ENCODE measurements at places on chromosomes 11 and 22.
A peak's percentile ranks its signal among the peaks of the same experiment; 100 is the strongest.

GRCh38 chr11:34155757-34156062 is 50.3 kb downstream of the NAT10 start:
- no peak for DNase-seq

DNA sequence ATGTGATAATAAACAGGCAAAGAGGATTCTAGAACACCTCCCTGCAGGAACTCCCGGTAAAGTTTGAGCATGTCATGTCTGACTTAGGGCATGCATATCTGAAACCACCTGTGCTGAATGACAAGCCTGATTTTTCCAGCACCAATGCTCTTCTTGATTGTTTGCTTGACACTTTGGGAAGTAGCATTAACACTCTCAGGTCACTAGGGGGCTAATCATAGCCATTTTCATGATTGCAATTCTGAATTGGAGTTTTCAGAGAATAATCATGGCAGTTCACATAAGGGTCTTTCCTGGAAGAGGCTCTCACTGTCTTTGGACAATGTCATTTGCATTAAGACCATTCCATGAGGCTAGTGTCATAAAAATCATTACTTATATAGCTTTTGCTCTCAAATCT is 234.4 kb upstream of the MTNR1B start:
- no peak for DNase-seq

DNA sequence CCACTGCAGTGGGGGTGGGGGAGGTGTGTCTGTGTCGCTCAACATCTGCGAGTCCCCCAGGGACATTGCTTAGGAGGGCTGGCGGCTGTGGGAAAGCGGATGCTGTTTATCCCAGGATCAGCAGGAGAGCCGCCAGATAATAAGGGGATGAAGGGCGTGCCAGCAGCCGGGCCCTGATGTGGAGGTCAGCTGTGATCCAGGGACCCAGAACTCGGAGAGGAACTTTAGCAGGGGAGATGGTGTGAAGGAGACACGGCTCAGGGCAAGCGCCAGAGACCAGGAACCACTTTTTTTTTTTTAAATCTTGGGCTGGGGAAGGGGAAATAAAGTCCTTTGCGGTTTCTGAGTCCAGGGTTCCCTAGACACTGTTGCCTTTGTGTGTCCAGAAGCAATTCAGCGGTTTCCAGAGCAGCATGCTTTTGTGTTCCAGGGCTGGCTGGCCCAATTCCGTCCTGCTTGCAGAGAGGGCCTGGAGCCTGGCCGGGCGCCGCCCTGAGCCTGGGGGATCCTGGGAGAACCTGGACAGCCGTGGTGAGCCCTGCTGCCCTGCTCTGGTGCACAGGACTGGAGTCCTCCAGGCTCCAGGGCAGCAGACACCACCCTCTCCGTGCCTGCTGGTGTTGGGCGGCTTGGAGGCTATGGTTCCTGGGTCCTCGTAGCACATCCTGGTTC is at the start of gene GRAMD4:
Gene GRAMD4, plus strand, starts transcription at position 557 of the 672 bp plus-strand sequence. CDS start 6,414 bp downstream, outside the sequence.
- no peak for DNase-seq

GRCh38 chr22:36659762-36660509 is 43.6 kb downstream of the CACNG2 start:
- peak; percentile 37 for DNase-seq

- DNase-seq = no peak
Measured at GRCh38 chr11:64935359-64936081, at the start of gene GPHA2. GPHA2 (minus strand) TSS chr11:64935893; CDS start chr11:64935460, 433 bp downstream.

DNA sequence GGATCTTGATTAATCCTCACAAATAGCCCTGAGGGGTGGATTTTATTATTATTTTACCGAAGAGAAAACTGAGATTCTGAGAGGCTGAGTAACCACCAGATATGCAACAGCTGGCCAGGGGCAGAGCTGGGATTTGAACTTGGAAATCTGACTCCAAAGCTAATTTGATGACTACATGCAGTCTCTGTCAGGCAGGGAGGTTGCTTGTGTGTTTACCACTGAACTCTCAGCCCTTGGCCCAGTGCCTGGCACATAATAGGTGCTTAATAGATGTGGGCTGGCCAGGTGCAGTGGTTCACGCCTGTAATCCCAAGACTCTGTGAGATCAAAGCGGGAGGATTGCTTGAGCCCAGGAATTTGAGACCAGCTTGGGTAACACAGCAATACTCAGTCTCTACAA is 121.7 kb upstream of the CRYBB3 start:
- no peak for DNase-seq

DNA sequence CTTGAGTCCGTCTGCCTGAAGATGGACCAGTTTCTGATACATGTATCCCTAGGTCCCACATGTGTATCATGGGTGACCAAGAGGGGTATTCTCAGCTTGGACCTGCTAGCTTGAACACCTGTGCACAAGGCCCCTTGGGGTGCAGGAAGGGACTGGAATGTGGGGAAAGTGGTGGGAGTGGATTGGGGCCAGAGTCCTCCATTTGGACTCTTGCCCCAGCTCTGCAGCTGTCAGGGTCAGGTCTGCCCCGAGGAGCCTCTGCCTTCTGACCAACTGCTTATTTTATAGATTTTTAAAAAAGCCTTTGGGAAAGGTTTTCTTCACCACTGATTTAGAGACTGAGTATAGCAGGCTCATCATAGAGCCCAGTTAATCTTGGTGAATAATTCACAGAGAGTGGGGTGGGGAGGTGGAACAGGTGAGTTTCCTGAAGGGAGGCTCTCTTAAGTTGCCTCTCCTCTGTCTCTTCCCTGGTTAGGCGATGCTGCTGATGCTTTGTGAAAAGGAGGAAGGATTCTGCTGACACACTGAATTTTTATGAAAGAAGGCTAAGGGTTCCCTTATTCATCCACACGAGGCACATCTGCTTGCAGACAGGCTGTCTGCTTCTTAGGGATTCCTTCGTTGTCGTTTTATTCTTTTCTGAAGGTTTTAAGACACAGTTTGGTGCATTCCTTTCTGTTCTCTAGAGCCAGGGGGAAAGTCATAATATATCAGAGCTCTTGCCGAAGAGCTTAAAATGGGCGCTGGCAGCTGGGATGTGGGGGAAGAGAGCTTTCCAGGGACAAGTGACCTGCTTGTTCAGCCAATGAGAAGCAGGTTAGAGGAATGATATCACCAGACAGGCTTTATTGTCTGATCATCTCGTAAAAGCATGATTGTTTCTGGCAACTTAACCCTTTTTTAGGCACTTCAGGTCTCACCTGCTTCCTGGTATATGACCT is 19.9 kb downstream of the TRIM44 start:
- DNase-seq = no peak

DNA sequence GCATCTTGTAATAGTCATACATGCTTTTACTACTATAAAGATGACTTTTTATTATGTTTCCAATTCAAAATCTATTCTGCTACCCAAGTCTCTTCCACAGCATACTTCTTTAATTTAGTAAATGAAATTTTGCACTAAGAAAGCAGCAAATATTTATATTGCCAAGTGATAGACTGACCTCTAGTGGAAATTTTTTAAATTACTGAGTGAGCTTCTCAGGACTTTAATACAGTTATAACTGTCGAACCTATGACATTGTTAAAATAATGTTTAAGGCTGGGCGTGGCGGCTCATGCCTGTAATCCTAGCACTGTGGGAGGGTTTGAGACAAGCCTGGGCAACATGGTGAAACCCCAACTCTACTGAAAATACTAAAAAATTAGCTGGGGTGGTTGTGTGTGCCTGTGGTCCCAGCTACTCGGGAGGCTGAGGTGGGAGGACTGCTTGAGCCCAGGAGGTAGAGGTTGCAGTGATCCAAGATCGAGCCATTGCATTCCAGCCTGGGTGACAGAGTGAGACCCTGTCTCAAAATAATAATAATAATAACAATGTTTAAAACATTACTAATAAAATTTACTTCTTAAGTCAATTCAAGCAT is 27.3 kb downstream of the STK33 start:
- no peak for DNase-seq

GRCh38 chr11:15586741-15587473 is 472.2 kb downstream of the INSC start:
- no peak for DNase-seq

- DNase-seq = no peak
Measured at GRCh38 chr11:124153821-124154220, 29.3 kb upstream of the OR10D3 start.

DNA sequence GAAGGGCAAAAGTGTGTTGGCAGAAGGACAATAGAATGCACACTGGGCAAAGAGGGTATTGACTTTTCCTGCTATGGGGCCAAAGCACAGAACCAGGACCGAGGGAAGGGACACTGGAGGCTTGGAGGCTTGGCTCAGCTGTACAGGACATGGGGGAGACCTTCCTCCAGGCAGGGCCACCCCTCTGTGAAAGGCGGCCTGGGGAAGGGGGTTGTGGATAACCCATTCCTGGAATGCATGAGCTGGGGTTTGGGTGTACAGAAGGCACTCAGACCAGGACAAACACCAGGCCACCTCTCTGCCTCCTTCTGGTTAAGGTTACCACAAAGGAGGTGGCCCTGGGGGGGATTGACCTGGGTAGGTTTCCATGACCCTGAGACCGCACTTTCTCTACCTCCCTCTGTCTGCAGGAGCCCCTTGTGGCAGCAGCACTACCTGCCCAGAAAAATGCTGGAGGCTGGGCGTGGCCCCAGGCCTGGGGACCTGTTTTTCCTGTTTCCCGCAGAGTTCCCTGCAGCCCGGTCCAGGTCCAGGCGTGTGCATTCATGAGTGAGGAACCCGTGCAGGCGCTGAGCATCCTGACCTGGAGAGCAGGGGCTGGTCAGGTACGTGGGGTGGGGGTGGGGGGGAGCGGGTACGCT is 9.6 kb downstream of the P2RY2 start:
- DNase-seq = peak; percentile 86

GRCh38 chr22:36301851-36302250 is 48.9 kb downstream of the APOL1 start:
- DNase-seq = no peak

GRCh38 chr22:31104869-31105268 is 2.5 kb downstream of the SELENOM start:
- DNase-seq = no peak

DNA sequence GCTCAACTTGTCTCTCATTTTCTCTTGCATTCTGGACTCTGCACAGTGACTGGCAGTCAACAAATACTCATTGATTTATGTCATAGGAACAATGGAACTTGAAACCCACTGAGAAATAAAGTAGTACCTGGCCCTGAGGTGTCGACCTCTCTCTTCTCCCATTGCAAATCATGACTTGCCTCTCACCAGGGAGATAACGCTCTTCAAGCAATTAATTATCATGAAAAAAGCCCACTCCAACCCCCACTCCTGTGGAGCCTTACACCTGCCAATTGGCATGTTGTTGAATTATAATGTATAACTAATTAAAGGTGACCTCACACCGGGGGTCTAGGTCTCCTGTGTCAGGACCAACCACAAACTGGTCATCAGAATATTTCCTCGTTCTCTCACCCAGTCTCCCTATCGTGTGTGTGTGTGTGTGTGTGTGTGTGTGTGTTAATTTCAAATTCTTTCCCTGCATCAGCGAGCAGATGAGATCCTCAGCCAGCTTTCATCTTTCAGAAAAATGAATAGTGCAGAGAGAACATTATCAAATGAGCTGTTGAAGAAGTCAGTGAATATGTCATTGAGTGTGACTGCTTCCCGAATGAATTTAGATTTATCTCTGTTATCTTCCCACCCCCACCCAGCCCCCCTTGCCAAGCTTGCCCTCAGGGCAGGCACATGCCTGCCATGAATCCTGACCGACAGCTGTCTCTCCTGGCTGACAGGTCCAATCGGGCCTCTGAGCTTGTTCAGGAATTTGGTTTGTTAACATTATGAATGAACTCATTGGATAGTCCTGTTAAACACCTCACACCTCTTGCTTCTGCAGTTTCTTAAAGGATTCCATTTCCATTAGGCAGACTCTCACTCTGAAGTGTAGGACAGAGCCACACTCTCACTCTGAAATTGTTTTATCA is 357.4 kb downstream of the INSC start:
- DNase-seq = no peak

GRCh38 chr22:48954781-48955311 is 872.8 kb downstream of the BRD1 start:
- no peak for DNase-seq

DNA sequence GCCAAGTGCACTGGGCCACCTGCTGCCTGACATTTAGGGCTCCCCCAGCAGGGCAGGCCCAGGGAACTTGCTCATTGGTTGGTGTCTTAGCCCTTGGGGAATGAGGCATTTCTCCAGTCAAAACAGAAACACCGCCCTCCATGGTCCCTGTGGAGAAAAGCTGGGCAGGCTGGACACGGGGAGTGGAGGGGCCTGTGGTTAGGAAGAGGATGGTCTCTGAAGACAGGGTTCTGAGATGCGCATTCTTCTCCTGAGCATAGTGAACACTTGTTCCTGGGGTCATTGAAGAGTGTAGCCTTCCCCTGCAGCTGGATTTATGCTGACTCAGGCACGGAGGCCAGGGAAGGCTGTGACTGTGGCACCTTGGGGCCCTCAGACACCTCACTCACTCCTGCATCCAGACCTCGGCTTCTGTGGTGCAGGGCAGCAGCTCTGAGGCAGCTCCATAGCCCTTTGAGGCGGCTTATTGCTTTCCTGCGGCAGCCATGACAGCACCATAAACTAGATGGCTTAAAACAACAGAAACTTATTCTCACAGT is 8.2 kb downstream of the TSPAN18 start:
- DNase-seq = no peak

DNA sequence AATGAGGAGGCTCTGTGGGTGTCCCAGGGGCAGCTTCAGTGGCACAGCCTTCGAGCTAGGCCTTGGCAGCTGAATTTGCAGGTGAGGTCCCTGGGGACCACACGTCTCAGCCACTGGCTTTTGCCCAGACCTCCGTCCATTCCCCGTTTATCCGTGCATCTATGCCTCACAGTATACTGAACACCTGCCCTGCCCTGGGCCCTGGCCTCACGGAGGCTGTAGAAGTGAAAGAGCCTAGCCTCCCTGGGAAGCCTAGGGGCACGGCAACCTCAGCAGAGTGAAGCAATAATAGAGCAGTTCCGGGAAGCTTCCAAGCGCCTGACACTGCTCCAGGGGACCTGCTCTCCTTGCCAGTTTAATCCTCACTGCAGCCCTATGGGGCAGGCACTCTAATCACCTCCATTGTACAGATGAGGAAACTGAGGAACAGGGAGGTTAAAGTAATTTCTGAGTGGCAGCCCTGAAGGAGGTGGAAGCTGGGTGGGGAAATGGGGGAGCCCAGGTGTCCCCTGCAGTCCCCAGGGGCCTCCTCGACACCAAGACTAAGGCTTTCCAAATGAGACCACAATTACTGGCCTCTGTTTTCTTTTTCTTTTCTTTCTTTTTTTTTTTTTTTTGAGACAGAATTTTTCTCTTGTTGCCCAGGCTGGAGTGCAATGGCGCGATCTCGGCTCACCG is 2.7 kb upstream of the NFAM1 start:
- DNase-seq = no peak

- no peak for DNase-seq
Measured at GRCh38 chr11:62427630-62428233, 8.9 kb downstream of the SCGB1A1 start.

- no peak for DNase-seq
Measured at GRCh38 chr11:130674686-130675308, 226.4 kb downstream of the ADAMTS15 start.

GRCh38 chr11:128604723-128605122 is 17.4 kb upstream of the ETS1 start:
- no peak for DNase-seq

Measured in mesothelial cell of epicardium (in vitro differentiated cells).